ENCODE measurements at places on chromosomes 16 and 17. TPM values are rescaled to one million over a fixed set of nuclear protein-coding genes. Genes with fewer than 3 reads are reported as not detected.

- H3K36me3 ChIP-seq, result no peaks in the 10 kb centered on the region
- no peak overlapping the region for H3K27ac ChIP-seq
These were observed 57.0 kb downstream of the RAI1 start for GRCh38 chr17:17737961-17738894.

DNA sequence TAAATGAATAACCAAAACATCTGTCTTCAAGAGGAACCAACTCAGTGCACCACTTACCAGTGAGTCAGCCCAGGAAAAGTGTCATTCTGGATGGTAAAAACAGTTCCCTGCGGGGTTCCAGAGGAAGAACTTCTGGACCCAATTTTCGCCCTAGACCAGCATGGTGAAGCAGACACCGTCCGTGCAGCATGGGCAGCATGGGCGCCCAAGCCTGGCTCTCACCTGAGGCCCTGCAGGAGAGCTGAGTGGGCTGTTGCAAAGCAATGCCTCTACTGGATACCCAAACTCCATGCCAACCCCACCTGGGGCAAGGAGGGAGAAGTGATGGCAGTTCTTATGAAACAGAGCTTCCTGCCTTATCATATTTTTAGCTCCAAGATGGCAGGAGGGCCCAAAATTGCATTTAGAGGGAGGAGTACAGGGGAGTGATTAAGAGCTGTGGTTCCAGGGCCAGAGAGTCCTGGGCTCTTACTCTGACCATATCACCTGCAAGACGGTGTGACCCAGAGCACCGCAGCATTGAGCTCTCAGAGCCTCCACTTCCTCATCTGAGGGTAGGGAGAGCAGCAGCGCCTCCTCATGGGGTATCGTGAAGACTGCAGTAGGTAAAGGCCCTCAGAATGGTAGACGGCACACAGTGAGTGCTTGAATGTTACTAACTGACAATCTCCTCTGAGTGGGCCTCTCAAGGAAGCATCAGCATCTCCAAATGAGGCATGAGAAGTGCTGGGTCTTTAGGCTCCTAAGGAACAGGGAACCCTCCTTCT is 16.6 kb upstream of the INPP5K start:
- no peaks in the 10 kb centered on the region for H3K4me1 ChIP-seq
- H3K36me3 ChIP-seq, result peaks cover 8% of the 10 kb centered on the region
- no peak overlapping the region for H3K27ac ChIP-seq
- no peaks in the 10 kb centered on the region for H3K27me3 ChIP-seq

GRCh38 chr16:88957887-88958577 is 19.0 kb downstream of the CBFA2T3 start:
- peak overlapping the region; percentile 1 for H3K27ac ChIP-seq
- H3K27me3 ChIP-seq, result peaks cover 30% of the 10 kb centered on the region
- peak overlapping the region; percentile 40 for H3K4me3 ChIP-seq
- peak; percentile 64 for DNase-seq
- H3K4me1 ChIP-seq, result peaks cover 22% of the 10 kb centered on the region

DNA sequence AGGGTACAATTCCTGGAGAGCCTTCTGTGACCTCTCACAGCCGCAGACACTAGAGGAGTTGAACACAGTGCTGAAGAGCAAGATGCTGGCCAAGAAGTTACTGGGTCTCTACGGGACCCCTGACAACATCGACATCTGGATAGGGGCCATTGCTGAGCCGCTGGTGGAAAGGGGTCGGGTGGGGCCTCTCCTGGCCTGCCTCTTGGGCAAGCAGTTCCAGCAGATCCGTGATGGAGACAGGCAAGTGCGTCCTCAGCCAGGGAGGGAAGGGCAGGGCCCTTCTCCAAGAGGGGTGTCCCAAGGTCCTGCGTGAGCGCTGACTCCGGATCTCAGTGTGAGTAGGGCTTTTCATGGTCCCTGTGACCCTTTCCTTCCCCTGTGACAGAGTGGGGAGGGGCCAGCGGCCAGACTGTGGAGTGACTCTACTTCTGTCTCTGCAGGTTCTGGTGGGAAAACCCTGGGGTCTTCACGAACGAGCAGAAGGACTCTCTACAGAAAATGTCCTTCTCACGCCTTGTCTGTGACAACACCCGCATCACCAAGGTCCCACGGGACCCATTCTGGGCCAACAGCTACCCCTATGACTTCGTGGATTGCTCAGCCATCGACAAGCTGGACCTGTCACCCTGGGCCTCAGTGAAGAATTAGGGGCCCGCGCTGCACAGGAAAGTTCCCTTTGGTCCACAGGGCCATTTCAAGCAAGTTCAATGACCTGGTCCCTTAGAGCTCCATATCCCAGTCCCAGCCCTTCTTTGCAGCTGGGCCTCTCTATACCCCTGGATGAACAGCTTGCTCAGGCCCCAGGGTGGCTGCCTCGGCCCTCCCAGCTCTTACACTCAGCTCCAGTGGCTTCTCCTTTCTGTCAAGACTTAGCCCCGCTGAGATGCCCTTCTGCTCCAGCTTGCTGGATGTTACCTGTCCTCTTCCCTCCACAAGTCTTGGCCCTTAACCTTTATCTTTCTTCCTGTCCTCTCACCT is 13.1 kb downstream of the MPO start:
- no peak overlapping the region for H3K4me3 ChIP-seq
- no peaks in the 10 kb centered on the region for H3K4me1 ChIP-seq
- no peak overlapping the region for H3K27ac ChIP-seq
- peaks cover 37% of the 10 kb centered on the region for H3K27me3 ChIP-seq
- DNase-seq, result peak; percentile 31

CCDC200 gene
- total RNA-seq, result not detected

DNA sequence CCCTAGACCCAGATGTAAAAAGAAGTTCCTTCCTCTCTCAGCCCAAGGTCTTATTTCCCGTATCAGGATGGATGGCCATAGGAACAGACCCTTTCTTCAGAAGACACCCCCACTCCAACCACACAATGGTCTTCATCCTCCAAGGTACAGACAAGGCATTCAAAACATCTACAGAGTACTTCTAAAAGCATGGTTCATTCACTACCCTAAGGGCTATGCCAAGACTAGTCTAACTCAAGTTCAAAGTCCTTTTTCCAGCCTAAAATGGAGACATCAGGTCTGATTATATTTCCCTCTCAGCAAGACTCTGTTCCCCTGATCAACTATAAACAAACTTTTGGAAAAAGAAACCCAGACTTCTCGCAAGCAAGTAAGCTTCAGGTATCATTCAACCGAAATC is 388.9 kb downstream of the NPIPA8 start:
- H3K4me1 ChIP-seq, result no peaks in the 10 kb centered on the region
- DNase-seq, result no peak
- H3K36me3 ChIP-seq, result no peaks in the 10 kb centered on the region
- peaks cover 21% of the 10 kb centered on the region for H3K27me3 ChIP-seq

DNA sequence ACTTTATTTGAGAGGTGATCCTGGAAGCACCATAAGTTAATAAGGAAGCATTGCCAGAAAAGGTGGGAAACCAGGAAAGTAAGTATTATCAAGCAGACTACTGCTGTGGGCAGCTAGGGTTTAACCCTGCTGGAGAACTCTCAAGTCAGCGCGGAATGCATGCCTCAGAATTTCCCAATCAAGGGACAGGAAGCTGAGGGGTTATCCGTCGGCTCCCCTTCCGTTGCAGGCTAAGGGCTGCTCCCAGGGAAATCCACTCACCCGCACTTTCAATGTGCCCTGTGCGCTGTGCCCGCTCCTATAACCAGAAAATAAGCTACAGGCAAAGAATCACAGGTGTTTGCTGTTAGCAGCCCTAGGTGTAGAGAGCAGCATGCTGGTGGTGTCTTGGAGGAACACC is 138.5 kb upstream of the CACNG3 start:
- DNase-seq, result no peak
- no peak overlapping the region for H3K27ac ChIP-seq
- H3K4me3 ChIP-seq, result no peak overlapping the region

DNA sequence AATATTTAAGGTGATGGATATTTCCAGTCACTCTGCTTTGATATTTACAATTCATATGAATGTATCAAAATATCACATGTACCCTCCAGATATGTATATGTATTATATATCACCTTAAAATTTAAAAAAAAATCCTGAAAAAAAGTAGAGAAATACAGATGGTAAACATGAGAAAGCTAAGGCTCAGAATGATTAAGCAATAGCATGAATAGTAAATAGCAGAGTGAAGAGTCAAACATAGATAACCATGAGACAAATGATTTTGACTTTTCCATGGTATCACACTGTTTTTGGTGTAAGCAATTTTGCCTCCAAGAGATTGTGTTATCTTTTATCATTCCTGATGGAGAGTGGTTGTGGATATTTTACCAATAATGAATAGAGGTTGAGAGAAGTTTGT is 868.8 kb downstream of the CDH11 start:
- no peaks in the 10 kb centered on the region for H3K36me3 ChIP-seq

GRCh38 chr16:87202346-87202745 is 114.8 kb downstream of the C16orf95 start:
- H3K4me3 ChIP-seq, result no peak overlapping the region
- peaks cover 2% of the 10 kb centered on the region for H3K4me1 ChIP-seq
- H3K27ac ChIP-seq, result no peak overlapping the region
- H3K27me3 ChIP-seq, result peaks cover 13% of the 10 kb centered on the region
- no peak for DNase-seq

GRCh38 chr17:82602986-82603710 is 45.1 kb downstream of the WDR45B start:
- peak overlapping the region; percentile 45 for H3K27ac ChIP-seq
- peaks cover 45% of the 10 kb centered on the region for H3K36me3 ChIP-seq
- no peaks in the 10 kb centered on the region for H3K27me3 ChIP-seq
- H3K4me3 ChIP-seq, result no peak overlapping the region

DNA sequence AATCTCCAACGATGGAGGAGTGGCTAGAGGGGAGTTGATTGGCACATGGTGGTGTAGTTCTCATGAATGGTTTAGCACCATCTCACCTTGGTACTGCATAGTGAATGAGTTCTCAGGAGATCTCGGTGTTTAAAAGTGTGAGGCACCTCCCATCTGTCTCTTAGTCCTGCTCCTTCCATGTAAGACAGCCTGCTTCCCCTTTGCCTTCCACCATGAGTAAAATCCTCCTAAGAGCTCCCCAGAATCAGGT is 428.8 kb upstream of the MAF start:
- peaks cover 16% of the 10 kb centered on the region for H3K4me1 ChIP-seq
- H3K4me3 ChIP-seq, result no peak overlapping the region
- H3K27me3 ChIP-seq, result peaks cover 31% of the 10 kb centered on the region
- H3K27ac ChIP-seq, result no peak overlapping the region
- no peak for DNase-seq
- no peaks in the 10 kb centered on the region for H3K36me3 ChIP-seq

GRCh38 chr16:22370038-22370820 is 4.2 kb downstream of the CDR2 start:
- DNase-seq, result no peak
- peak overlapping the region; percentile 50 for H3K27ac ChIP-seq
- peaks cover 74% of the 10 kb centered on the region for H3K4me1 ChIP-seq
- H3K4me3 ChIP-seq, result no peak overlapping the region
- H3K27me3 ChIP-seq, result peaks cover under 1% of the 10 kb centered on the region

- no peaks in the 10 kb centered on the region for H3K4me1 ChIP-seq
- no peak for DNase-seq
- no peaks in the 10 kb centered on the region for H3K27me3 ChIP-seq
- H3K36me3 ChIP-seq, result no peaks in the 10 kb centered on the region
- H3K27ac ChIP-seq, result no peak overlapping the region
These were observed 84.4 kb upstream of the NUDT7 start for GRCh38 chr16:77637940-77638339.

- no peaks in the 10 kb centered on the region for H3K27me3 ChIP-seq
- H3K36me3 ChIP-seq, result peaks cover 14% of the 10 kb centered on the region
- H3K4me3 ChIP-seq, result peak overlapping the region; percentile 80
- peak; percentile 46 for DNase-seq
- peaks cover 60% of the 10 kb centered on the region for H3K4me1 ChIP-seq
These were observed 28.6 kb upstream of the METRNL start for GRCh38 chr17:83050651-83051395.

DNA sequence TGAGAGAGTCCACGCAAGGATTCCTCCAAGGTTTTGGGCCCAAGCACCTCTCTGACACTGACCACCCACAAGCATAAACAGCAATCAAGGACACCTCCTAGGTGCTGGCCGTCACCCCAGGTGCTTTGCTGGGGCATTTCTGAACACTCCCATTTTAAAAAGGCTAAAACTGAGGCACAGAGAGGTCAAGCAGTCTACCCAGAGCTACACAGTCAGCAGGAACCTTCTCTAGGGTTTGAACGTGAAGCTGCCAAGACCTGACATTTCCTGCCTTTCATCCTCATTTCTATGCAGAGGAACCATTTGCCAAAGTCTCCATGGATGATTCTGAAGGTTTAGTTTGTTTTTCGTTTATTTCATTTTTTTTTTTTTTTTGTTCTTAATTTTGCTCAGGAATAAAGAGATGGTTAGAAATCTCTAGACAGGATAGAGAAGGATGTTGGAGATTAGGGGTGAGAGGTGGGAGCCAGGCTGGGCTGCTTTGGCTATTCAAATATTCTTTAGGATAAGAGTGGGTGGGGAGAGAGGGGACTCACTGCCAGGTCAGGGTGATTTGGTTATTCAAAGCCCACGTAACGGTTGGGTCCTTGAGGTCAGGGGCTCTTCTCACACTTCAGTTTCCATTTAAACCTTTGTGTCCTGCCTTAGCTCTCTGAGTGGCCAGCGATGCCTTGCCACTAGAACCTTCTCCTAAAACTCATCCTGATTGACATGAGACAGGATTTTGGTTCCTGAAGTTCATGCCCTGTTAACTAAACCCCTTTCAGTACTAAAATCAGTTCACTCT is 6.2 kb downstream of the PLCG2 start:
- no peak for DNase-seq
- H3K36me3 ChIP-seq, result peaks cover 22% of the 10 kb centered on the region
- H3K4me1 ChIP-seq, result peaks cover 18% of the 10 kb centered on the region
- H3K27ac ChIP-seq, result no peak overlapping the region

GRCh38 chr17:69179227-69179952 is 37.7 kb upstream of the ABCA6 start:
- H3K36me3 ChIP-seq, result no peaks in the 10 kb centered on the region
- H3K4me3 ChIP-seq, result no peak overlapping the region
- no peaks in the 10 kb centered on the region for H3K27me3 ChIP-seq
- H3K27ac ChIP-seq, result no peak overlapping the region
